ENCODE measurements at places on chromosomes 6 and 20. TPM values are rescaled to one million over a fixed set of nuclear protein-coding genes. Genes with fewer than 3 reads are reported as not detected.
A peak's percentile ranks its signal among the peaks of the same experiment; 100 is the strongest.

HDDC2 gene
- total RNA-seq, result 71.4 TPM

GRCh38 chr20:19099596-19100545 lies 112.6 kb upstream of the SLC24A3 start:
- no peak for ATAC-seq

DNA sequence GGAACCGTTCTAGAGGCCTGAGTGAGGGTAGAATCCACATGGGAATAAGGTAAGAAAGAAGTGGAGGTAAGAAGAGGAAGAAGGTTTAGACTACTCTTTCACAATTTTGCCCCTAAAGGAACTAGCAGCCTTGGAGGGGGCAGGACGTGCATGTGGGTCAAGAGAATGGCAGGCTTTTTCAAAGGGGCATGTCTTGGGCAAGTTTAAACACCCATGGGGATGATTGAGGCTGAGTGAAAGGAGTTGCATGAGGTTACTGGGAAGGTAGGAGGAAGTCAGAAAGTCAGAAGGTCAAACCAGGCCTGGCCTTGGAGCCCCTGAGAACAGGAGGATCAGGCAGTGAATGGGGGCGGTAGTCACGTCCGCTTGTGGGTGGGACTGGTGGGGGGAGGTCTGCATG lies 10.2 kb downstream of the ADA start:
- no peak for ATAC-seq

- ATAC-seq, result no peak
These were observed 174.6 kb downstream of the TRDN start for GRCh38 chr6:123462152-123462551.

GRCh38 chr20:32190616-32191415 lies 16.7 kb downstream of the PLAGL2 start:
- no peak for ATAC-seq

- peak; percentile 72 for ATAC-seq
These were observed 65.8 kb downstream of the HMGN3 start for GRCh38 chr6:79168695-79168980.

GRCh38 chr6:81979767-81980166 lies 227.3 kb upstream of the TENT5A start:
- ATAC-seq, result no peak

JPH2 gene
- total RNA-seq, result 0.34 TPM

DNA sequence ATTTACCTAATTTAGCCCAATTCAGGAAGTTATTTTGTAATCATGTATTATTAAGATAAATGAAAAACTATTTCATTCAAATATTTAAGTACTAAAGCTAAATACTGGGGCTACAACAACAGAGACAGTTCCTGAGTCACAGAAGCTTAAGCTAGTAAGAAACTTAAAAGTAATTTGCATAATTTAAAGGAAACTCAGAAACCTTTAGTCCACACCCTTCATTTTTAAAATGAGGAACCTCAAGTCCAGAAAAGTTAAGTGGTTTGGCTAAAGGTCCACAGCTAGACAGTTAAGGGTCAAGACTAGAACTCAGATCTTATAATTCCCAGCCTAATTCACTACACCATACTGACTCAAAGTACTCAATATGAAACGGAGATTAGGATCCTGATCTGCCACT lies 7.2 kb downstream of the LMBRD1 start:
- ATAC-seq, result no peak

- ATAC-seq, result no peak
These were observed 68.9 kb downstream of the MTHFD1L start for GRCh38 chr6:150934380-150934779.

MAS1 gene
- total RNA-seq, result 1.4 TPM

CST4 gene
- total RNA-seq, result not detected

MYLIP gene
- total RNA-seq, result 17.5 TPM

SDC4 gene
- 23.6 TPM for total RNA-seq

GRCh38 chr6:43702171-43702533 lies 14.6 kb upstream of the MRPS18A start:
- no peak for ATAC-seq

DNA sequence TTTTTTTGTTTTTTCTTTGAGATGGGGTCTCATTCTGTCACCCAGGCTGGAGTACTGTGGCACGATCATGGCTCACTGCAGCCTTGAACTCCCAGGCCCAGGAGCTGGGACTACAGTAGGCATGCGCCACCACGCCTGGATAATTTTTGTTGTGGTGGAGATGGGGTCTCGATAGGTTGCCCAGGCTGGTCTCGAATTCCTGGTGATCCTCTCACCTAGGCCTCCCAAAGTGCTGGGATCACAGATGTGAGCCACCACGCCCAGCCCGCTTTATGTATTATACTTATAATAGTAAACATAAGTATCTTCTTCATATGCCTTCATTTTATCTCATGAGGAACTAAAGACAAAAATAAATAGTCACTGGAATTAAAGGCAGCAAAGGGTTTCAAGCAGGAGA lies 63.5 kb downstream of the GINS1 start:
- ATAC-seq, result no peak

C6orf52 gene
- 1.8 TPM for total RNA-seq

DNA sequence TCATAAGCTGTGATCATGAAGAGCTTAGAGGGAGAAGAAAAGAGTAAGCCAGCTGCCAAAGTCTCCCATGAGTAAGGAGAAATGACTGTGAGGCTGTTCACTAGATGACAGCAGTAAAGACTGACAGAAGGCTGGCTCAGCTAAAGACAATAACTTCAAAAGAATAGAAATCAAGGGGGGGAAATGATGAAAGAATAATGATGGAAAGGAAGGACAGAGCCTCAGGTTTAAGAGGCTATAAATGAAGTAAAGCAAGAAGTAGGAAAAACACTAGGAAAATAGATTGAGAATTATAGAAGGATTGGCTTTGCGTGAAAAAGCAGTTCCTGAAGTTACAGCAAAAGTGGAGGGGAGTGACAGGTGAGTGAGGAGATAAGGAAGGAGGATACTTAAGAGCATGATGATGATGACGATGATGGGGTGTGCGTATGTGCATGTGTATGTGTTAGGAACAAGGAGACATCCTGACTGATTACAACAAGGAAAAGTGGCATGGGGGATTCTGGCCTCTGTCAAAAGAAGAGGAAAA lies 48.2 kb downstream of the HBS1L start:
- ATAC-seq, result no peak

GRCh38 chr6:98641949-98642719 lies 192.2 kb upstream of the POU3F2 start:
- peak; percentile 83 for ATAC-seq

- ATAC-seq, result no peak
These were observed 168.8 kb downstream of the CDKAL1 start for GRCh38 chr6:20703049-20703448.

DNA sequence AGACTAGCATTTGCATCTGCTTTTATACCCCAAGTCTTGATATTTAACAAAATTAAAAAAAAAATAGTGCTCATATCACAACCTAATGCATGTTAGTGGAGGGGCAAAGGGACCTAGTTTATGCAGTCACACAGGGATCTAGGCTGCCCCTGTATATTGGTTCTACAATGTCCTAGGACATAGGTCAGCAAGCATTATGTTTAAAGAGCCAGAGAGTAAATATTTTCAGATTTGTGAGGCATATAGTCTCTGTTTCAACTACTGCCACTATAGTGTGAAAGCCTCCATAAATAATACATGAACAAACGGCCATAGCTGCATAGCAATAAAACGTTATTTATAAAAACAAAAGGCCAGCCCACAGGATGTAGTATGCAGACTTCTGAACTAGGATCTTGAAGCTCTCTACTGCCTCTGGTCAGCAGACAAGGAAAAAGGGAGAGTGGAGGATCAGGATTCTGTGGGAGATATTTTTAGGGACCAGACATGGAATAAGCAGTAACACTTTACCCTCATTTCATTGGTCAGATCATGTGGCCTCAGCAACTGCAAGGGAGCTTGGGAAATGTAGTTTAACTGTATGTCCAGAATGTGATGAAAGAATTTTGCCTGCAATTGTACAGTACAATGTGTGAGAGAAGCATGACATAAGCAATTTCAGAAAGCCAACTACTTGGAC lies 414.2 kb upstream of the SPTLC3 start:
- peak; percentile 97 for ATAC-seq

DNA sequence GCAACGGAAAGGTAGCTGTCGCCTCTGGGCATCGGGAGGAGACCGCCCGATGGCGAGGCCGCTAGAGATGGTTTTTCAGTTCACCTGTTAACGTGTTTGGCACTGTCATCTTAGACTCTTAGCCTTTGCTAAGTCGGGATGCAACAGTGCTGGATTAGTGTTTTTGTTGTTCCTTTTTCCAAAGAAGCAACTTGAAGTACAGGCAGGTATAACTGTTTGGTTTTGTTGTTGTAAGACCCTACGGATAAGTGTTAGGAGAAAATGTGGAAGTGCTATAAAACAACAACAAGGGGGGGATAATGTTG lies 723 bp downstream of the MANEA start:
- ATAC-seq, result peak; percentile 35

GRCh38 chr6:147222160-147222838 lies 18.1 kb downstream of the STXBP5 start:
- peak; percentile 55 for ATAC-seq

DNA sequence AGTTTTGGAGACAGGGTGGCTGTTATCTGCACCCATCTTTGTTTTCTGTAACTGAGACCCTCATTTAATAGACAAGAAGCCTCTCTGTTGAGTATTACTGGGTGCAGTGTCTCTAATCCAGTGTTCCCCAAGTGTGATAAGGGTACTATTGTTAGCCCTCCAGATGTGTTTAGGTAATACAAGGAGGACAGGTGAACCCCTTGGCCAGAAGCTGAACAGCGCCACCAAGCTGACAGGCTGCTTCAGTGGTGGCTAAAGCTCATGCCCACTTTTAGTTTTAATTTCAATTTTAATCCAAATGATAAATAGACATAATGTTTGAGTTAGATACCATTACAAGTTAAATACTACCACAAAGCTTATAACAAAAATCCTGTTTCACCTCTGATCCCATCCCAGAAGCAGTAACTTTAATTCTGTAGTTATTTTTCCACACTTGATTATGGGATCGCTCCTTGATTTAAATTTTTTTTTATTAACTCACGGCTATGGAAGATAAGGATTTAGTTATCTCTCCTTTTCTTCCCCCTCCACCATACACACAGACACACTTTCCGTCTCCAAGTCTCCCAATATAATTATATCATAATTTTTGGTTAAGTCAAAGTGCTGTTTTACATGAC lies 8.4 kb upstream of the STK35 start:
- ATAC-seq, result peak; percentile 30

DNA sequence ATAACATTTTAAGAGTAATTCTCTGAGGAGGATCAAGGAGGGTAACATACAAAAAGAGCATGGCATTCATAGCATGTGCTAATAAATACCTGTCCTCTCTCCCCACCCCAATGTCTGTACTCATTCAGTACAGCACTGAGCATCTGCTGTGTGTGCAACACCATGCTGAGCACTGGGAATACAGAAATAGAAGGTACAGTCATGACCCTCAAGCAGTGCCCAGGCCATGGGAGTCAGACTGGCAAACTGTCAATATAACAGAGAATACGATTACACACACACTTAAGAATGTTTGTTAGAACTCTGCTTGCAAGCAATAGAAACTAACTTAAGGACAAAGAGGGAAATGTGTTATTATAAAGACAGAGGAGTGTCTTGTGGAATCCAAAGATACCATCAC lies 24.7 kb upstream of the ZFAND3 start:
- no peak for ATAC-seq

GRCh38 chr6:56875961-56876360 lies 78.9 kb upstream of the BEND6 start:
- no peak for ATAC-seq

C6orf15 gene
- not detected for total RNA-seq

DNA sequence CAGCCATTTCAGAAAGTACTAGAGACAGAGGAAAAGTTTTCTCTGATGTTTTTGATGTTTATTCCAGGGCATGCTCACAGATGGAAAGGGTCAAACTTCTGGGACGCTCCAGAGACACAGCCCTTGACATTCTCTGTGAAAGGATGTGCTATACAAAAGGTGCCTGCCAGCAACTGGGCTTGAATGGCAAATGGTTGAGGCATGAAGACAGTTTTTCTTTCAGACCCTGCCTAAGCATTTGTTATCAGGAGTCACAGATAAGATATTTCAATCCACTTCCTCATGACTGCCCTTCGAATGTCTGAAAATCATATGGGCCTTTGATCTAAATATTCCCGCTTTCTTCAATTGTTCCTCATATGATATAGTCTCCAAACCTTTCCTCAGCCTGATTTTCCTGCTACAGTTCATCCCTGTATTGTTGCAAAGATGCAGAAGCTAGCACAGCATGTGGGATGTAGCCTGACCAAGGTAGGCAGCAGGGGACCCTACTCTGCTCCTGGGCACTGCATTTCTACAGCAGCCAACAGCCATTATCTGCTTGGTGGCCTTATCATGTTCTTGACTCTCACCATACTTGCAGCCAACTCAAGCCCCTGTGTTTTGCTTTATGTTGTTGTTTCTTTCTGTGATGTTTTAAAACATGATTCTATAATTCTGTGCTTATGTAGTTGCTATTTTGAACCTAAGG lies 14.6 kb upstream of the TXLNB start:
- no peak for ATAC-seq

DNA sequence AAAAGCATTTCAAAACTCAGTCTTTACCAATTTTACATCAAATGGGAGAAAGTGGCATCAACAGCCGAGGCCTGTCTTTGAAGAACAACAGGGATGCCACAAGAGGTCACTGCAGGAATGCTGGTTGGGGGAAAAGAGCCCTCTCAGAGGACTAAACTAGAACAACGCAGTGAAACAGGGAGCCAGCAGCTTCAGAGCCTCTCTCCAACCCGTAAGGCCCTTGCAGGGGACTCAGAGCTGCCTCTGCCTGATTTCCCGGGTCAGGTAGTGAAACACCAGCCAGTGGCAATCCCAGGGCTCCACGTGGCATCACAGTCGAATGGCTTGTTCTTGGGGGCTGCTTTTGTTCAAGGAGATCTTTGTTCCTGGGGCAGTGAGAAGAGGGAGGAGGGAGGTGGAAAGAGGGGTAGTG lies 55.0 kb upstream of the KCNK16 start:
- peak; percentile 100 for ATAC-seq

DNA sequence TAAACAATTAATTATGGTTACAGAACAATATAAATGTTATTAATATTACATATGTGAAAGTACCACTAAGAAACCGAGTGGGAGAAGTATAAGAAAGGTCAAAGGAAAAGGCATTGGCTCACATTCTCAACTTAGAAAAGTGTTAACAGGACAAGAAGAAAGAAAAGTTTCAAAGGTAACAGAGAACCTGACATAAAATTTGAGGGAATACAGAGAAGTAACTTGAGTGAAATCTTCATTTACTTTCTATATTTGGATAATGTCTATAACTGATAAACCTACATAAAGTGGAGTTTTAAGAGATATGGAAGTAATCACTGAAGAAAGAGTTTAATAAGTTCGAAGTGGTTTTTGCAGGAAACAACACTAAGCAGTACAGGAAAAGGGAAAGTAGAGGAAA lies 30.1 kb downstream of the REPS1 start:
- no peak for ATAC-seq

GRCh38 chr6:112188906-112189305 lies 65.5 kb downstream of the LAMA4 start:
- no peak for ATAC-seq

GRCh38 chr6:7992002-7992815 lies 72.0 kb downstream of the BLOC1S5 start:
- ATAC-seq, result no peak

DNA sequence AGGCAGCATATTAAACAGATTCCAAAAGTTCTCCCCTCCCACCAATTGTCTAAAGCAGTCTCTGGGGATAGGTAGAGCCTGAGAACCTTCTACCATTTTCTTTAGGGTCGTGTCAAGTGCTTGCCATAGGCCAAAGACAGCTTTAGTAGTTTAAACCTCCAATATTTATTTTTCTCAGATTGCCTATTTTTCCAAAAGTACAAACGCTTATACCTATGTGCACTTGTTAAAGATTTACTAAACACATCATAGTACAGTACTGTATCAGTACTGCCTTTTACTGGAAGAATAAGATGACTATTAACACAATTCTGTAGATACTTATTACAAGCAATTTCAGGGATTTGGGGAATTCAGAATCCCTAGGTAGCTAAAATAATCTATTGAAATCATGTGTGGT lies 29.4 kb downstream of the AKIRIN2 start:
- no peak for ATAC-seq
